Germinal center (tissue), 1 donor: ENCODE measurements at places on chromosomes 1 and 21.

DNA sequence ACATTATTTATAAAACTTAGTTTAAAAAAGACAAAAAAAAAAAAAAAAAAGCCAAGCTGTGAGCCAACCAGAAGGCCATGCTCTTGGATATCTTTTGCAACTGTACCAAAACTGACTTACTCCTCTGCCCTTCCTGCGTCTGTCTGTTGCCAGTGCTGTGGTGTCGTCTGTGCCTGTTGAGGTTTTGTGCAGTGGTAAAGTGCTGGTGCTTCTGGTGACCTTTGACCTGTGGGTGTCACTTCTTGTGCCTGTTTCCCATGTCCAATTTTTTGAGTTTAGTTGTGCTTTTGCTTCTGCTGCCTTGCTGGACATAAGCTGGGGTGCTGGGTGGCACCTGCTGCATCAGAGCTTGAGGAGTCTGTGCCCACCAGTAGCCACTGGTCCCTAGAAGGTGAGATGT is 41.4 kb downstream of the RNF187 start:
- no peak for DNase-seq

DNA sequence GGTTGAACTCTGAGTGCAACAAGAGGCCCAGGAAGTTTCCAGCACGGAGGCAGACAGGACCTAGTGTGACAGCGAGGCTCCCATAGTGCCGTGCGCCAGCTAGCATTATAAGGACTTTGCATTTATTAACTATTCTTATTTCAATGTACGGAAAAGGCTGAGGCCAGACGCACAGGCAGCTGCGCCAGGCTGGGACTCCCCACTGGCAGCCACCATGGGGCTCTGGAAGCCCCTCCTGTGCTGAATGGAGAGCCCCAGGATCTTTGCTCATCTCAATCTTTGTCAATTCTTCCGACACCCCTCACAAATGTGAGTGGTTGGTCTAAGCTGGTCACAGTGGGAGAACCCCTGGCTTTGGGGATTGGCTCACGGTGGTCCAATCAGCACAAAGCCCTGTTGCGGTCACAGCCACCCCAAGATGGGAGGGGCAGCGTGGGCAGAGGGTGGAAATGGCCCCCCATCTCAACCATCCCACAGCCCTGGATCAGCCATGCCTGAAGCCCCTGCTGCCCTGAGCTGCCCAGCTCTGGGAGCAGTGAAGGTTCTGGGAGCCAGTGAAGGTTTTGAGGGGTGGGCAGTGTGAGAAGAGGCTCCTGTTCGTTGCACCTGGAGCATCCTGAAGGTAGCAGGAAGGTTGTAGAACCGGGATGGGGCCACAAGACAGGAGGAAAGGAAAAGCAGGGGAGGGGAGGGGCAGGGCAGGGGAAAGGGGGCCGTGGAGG is 59.5 kb upstream of the ADARB1 start:
- DNase-seq, result no peak

DNA sequence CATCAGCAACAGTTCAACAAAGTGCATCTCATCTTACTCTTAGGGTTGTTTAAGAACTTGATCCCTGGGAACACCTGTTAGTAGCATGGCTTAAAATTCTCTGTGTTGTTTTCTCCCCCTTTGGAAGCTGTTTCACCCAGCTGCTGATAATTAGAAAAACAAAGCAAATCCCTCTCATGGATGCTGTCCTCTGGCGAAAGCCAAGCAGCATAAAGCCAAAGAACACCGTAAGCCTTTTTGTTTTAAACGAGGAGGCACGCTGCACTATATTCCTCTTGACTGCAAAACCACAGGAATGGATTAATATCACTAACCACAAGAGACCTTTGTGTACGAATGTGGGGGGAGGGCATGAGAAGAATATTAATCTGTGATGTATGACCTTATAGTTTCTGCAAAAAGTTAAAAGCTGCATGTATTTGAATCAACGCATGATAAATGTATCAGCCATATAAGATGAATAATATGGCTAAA is 923.2 kb downstream of the LTN1 start:
- no peak for DNase-seq

DNA sequence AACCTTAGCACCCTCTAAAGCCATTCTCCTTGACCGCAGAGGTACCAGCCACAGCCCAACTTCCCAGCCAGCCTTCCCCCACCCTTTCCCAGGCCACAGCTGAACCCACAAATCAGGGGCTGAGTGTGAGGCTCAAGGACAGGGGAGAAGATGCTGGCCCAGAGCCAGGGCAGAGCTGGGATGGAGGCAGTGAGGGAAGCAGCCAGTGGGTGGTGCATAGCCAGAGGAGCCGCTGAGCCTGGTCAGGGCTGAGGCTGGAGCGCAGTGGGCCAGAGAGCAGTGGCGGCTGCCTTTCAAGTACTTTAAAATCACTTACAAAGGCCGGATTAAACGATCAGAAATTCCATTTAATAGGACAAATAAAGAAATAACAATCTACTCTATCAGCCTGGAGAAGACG is 36.3 kb downstream of the DMAP1 start:
- DNase-seq, result no peak

DNA sequence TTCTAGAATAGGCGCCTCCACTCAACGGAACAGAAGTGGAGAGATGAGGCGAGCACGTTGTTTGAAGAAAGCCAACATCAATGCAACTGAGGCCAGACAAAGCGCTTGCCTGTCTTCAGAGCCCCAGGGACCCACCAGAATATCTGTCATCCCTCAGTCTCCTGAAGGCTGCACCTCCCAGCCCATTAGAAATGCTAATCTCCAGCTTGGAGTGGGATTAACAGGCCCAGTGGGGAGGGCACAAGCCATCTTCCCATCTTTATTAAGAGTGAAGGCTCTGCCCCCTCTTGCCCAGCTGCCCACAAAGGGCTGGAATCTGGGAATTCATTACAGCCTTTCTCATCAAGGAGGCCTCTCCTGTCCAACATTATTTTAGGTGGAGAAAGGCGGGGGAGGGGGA is 16.8 kb upstream of the CNTN2 start:
- no peak for DNase-seq

GRCh38 chr1:216815260-216816131 is 92.3 kb upstream of the ESRRG start:
- DNase-seq, result no peak

DNA sequence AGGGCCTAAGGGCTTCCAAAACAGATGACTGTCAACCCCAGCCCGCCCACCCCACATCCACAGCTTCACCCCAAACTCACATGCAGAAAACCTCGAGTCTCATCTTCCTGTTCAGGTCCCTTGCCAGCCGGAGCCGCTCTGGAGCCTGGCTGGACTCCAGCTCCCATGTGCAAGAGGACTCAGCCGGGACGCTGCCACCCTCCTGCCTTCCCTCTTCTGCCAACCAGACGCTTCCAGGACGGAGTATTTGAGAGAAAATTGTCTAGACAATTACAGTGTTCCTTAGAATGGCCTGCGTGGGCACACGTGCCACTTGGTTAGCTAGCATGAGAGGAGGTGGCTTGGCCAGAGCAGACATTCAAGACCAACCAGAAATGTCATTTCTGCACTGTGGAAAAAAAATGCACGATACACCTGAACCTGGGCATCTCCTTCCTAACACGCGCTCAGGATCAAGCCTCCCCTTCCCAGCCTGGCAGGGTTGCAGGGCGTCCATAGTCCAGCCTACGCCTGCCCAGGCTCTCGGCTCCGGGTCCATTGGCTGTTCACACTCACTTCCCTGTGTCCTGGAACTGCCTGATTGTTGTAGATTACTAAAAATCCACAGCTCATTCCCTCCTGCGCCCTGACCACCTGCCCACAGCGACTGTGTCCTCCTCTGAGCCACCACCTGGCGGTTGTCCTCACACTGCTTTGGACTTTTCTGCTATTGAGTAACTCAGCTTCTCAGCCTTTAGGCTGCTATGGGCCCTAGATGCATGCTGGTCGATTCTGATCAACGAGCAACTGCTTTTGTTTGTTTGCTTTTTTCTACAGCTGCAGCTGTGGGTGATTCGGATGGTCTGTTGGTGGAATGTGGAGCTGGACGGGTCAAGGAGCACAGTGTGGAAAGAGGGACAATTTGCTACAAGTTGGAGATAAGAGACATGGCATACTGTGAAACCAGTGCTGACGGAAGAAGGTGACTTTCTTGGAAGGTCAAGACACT is at the start of gene CLDN14:
Gene CLDN14, minus strand, starts transcription at position 708 of the 988 bp plus-strand sequence. CDS start 18,427 bp downstream, outside the sequence.
- no peak for DNase-seq
